ENCODE measurements at places on chromosomes 12 and 14.

GRCh38 chr12:119393677-119394076 lies 59.1 kb downstream of the CCDC60 start:
- no peak for DNase-seq

GRCh38 chr14:77485901-77486678 lies 12.5 kb downstream of the ISM2 start:
- DNase-seq: no peak

DNA sequence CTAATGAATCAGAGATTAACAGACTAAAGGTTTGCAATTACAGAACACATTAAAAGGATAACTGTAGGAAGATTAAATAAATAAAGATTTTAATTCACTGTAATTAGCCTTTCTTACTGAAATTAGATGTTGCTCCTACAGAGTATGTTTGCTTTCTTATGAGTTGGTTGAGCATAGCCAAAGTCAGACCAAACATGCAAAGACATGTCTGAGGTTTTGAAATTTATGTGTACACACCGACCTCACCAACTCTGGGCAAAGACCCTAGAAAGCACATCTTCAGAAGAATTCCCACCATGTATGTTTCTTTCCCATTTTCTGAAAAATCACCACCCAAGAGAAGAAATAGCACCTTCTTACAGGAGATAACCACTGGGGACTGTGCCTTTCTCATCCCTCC lies 159.2 kb downstream of the PAX9 start:
- no peak for DNase-seq

DNA sequence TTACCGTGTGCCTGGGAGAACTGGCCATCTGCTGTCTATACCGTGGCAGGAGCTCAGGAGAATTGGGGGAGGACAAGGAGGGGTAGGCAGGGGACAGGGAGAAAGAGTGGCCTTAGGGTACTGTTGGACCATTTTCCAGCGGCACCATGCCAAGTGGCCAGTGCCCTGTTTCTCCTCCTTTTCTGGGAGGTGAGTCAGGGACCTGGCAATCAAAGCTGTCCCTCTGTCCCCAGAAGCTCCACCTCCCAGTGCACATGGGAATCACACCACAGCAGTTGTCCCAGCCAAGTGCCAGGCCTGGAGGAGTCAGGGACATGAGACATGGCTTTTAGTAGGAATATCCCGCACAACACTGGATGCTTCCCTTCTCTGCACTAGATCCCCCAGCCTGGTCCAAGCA lies 118.0 kb downstream of the GCH1 start:
- no peak for DNase-seq

DNA sequence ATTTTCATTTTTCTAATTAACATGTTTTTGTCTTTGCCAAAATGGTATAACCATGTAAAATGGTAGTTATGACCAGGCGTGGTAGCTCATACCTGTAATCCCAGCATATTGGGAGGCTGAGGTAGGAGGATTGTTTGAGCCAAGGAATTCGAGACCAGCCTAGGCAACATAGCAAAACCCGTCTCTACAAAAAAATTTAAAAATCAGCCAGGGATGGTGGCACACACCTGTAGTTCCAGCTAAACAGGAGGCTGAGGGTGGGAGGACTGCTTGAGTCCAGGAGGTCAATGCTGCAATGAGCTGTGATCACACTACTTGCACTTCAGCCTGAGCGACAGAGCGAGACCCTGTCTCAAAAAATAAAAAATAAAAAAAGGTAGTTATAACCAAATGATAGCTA lies 23.1 kb downstream of the PPTC7 start:
- no peak for DNase-seq

DNA sequence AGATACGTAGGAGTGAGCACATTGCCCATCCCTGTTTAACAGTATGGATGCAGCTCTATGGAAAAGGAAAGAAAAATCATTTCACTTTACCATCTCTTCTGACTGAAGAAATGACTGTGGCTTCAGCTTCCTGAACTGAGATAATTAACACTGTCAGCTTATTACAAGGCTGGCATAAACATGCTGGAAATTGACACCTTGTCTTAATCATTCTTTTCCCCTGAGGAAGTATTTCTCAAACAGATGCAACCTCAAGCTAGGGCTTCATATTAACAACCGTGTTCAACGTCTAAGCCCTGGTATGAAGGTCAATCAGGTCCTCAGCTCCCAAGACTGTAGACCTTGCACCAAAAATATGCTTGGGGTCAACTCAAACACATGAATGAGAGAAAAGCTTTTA lies 25.0 kb downstream of the RERG start:
- no peak for DNase-seq

DNA sequence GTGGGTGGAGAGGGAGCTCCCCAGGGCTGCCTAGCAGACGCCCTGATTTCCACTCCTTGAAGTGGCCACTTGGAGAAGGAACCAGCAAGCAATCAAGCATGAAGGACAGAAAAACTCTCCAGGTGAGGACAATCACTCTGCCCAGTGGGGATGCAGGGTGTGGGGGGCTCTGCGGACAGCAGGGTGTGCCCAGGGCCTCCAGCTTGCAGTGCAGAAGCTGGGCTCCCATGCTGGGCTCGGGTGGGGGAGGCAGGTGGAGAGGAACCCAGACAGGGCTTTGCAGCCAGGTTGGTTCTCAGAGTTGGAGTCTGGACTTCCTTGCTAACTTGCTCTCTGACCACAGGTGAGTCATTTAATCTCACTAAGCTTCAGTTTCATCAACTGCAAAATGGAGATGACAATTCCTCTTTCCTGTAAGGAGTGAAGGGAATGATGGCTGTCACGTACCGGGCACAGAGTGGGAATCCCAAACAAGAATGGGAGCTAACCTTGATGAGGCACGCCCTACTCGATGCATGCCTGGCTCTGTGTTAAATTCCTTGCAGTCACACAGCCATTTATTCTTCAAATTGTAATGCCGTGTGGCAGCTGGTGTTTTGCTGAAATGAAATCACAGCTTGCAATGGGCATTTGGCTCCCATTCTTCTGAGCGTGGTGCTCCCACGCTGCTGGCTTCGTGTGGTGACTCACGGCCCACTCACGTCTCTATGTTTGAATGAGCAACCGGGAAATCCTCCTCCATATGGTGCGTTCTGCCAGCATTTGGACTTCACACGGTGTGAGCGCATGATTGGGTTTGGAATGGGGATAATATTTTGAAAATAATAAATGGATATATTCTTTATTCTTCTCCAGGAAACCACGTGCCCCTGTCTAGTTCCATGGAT lies 75.2 kb downstream of the PRIMA1 start:
- no peak for DNase-seq

- DNase-seq: no peak
Observed at GRCh38 chr14:73244541-73245290, 7.4 kb downstream of the PAPLN start.

GRCh38 chr12:68397566-68398158 lies 65.5 kb upstream of the MDM1 start:
- DNase-seq: no peak

GRCh38 chr12:93198086-93198485 lies 179.6 kb upstream of the NUDT4 start:
- DNase-seq: no peak

GRCh38 chr14:55294603-55295002 lies 23.4 kb downstream of the FBXO34 start:
- DNase-seq: no peak

DNA sequence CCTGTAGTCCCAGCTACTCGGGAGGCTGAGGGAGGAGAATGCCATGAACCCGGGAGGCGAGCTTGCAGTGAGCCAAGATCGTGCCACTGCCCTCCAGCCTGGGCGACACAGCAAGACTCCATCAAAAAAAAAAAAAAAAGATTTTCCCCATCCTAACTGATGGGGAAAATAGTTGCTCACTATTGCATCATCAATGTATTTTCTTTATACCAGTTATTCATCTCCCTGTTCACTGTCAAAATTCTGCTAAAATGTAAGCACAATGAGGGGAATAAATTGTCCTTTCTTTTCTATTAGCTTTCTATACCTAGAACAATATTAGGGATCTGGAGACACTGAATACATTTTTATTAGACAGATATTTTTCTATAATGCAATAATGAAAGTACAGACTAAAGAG lies 561.3 kb downstream of the CCER1 start:
- no peak for DNase-seq

DNA sequence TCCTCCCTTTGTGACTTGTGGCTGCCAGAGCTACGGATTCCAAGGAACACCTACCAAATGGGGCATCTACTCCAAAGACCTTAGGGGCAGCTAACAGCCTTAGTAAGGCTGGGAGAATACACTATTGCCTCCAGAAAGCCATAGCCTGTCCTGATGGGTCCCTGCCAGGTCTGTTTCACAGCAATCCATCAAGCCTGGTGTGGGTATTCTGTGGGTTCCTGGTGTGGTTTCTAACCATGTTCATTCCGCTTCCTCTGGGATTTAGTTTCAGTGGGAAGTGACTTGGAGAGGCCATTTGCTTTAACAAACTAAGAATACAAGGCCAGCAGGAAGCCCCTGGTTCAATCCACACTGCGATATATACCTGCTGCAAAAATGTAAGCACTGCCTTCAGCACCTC lies 220.5 kb downstream of the FOXN3 start:
- DNase-seq: no peak

DNA sequence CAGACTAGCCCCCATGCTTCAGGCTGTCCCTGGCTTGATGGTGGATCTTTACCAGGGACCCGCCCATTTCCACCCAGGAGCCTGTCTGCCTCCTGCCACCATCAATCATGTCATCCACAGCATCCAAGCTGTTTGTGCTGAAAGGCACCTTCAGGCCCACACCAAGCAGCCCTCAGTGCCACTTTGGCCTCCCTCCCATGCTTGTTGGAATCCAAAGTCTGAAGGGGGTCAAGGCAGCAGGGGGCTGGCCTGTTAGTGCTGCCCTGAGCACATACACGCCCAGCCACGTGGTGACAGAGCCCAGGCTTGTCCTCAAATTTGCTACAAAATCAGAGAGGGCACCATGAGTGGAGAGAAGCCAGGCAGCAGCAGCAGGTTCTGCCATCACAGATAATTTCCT lies 1146.8 kb downstream of the FSCB start:
- no peak for DNase-seq

DNA sequence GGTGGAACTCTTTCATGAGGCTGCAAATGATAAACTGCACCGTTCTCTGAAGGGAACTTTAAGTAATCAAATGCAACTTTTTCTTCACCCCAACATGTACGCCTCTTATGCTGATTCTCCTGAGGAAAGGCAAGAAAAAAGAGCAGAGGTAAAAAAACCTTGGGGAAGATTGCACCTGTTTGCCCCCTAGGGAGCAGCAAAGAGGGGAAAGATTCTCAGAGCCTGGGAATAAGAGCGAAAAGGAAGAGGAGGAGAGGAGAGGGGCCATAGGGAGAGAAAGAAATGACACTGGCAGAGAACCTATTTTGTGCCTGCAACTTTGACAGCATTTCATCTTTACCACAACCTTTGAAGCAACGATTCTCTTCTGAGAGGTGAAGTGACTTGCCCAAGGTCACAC lies 254.6 kb downstream of the KSR2 start:
- no peak for DNase-seq

- DNase-seq: no peak
Observed at GRCh38 chr12:102215992-102216691, 18.5 kb upstream of the PMCH start.

GRCh38 chr14:102451064-102451352 lies 58.6 kb downstream of the ANKRD9 start:
- DNase-seq: no peak

DNA sequence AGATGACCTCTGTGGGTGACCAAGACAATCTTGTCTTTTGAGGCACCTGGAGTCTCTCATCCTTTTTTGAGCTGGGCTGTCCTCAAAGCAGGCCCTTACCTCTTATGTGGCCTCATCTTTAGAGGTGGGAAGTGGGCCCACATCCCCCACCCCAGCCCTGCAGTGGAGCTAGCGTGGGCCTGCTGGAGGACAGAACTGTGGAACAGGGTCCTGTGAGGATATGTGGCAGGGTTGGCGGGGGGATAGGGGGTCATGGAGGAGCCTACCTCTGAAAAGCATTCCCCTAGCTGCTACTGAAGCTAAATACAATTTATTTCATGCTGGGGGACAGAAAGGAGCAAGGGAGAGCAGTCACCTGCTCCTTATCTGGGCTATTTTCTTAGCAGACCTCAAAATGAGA lies 457 bp upstream of the GPD1 start:
- DNase-seq: no peak

DNA sequence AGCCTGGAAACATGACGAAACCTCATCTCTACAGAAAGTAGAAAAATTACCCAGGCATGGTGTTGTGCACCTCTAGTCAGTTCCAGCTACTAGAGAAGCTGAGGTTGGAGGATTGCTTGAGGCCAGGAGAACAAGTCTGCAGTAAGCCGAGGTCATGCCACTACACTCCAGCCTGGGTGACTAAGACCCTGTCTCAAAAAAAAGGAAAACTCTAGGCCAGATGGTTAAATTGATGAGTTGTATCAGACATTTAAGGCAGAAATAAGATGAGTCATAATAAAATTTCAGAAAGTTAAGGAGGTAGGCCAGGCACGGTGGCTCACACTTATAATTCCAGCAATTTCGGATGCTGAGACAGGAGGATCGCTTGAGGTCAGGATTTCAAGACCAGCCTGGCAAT lies 10.7 kb downstream of the EIF2S1 start:
- no peak for DNase-seq

- no peak for DNase-seq
Observed at GRCh38 chr14:37599507-37600368, 4.3 kb downstream of the TTC6 start.

DNA sequence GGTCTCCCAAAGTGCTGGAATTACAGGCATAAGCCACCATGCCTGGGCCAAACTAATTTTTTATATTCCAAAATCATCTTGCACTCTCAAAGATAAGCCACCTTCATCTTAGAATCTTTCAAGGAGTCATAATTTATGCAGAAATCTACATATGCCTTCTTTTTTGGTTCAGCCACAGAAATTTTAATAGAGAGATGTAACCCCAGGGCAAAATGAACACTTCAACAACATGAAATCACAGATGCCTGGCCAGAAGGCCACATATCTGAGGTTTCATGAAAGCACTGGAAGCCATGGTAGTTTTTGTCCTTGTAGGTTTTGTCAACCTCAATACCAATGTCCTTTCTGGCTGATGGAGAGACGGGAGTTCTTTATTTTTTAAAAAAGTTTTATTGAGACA lies 9.8 kb downstream of the SUPT16H start:
- no peak for DNase-seq

- no peak for DNase-seq
Observed at GRCh38 chr14:100715803-100716202, 10.9 kb upstream of the DLK1 start.

GRCh38 chr12:4311776-4312175 lies 9.2 kb upstream of the TIGAR start:
- DNase-seq: no peak

Data from activated CD4-positive, alpha-beta T cell treated with anti-CD3 and anti-CD28 coated beads for 1 hour (primary cell).